ENCODE measurements at places on chromosomes 7 and 10.

DNA sequence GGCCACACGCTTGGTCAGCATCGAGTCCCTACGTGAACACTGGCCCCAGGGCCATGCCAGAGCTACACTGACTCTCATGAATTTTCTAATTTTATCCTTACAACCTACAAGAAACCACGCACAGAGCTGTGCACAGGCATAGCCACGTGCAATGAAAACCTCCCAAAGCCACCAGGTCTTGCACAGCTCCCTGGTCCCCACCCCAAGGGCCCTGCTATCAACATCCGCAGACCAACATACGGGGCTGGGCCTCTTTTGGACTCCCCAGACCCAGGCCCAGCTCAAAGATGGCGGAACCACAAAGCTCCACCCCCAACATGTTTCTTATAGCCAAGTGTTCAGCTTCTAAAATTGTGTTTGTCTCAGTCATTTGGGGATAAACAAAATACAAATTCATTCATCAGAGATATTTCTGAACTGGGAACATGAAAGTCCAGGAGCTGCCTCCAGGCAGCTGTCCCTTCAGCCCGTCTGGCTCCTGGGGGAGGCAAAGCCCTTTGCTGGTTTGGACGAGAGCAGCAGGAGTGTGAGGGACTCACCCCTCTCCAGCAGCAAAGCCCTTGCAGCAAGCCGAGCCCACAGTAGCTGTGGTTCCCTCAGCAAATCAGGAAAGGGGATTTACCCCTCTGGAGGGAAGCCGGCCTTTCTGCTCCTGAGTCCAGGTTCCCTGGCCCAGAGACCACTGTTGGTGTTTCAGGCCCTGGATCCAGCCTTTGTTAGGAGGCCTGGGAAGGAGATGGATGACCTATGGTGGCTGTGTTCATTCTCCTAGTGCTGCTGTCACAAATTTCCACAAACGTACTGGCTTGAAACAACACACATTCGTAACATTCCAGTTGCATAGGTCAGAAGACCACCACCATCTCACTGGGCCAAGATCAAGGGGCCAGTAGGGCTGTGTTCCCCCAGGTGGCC lies 75.1 kb downstream of the OAT start:
- DNase-seq: no peak

GRCh38 chr10:63430091-63430998 lies 35.4 kb downstream of the JMJD1C start:
- peak; percentile 36 for DNase-seq

GRCh38 chr7:129993275-129993674 lies 40.5 kb upstream of the UBE2H start:
- no peak for DNase-seq

DNA sequence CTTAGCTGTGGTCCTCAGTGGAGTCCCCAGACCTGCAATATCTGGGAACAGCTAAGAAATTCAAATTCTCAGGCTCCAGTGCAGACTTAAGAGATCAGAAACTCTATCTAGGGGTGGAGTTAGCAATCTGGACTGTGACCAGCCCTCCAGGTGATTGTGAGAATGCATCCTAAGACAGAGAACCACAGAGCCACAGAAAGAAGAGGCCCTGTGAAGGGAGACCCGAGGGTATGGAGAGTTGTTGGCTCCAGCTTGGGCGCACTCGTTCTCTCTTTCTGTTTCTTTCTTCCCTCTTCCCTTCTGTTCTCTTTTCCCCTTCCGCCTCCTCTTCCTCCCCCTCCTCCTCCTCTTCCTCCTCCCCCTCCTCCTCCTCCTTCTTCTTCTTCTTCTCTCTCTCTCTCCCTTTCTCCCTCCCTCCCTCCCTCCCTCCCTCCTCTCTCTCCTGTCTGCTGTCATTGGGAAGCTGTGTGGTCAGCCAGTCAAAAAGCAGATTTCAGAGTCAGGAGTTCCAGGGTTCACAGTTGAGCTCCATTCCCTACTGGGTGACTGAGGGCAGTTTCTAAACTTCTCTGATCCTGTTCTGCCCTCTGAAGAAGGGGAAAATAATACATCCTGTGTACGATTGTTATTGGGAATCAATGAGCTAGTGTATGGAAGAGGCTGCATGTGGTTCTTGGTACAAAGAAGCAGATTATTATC lies 62.1 kb upstream of the STEAP1B start:
- DNase-seq: no peak

DNA sequence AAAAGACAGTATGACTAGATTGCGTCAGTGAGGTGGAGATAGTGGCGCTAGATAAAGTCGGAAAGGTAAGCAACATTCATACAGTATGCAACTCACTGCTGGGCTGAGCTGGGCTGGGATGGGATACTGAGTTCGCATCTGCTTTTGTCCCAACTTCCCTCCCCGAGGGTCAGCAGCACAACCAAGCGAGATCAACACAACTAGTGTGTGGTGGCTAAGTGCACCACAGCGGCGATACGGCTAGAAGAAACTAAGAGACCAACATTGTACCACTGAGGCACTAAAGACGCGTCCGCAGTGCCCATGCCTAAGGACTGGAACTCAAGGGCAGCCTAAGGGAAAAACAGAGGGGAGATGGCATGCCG lies 467 bp downstream of the EXOSC1 start:
- no peak for DNase-seq

GRCh38 chr7:44535348-44536064 lies 5.6 kb downstream of the NPC1L1 start:
- no peak for DNase-seq
